Frontal cortex (tissue), 4 donors: ENCODE measurements at places on chromosomes 16 and 17.
A peak's percentile ranks its signal among the peaks of the same experiment; 100 is the strongest.

GRCh38 chr16:31493506-31494125 is 10.7 kb downstream of the SLC5A2 start:
- no peak for DNase-seq

DNA sequence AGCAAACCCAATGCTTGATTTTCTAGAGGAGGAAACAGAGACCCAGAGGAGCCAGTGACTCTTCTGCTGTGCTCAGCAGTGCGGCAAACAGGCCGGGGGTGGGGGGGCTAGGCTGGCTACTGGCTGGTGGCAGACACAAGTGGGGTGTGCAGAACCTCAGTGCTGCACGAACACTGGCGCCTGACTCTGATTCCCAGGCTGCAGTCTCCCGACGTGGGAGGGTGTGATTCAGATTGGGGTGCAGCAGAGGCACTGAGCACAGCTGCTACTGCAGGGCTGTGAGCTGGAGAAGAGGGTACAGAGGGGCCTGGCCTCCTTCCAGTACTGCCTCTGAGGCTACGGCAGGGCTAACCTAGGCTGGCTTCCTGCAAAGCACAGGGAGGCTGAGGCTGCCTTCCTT is 8.1 kb downstream of the RPL19 start:
- DNase-seq = no peak

DNA sequence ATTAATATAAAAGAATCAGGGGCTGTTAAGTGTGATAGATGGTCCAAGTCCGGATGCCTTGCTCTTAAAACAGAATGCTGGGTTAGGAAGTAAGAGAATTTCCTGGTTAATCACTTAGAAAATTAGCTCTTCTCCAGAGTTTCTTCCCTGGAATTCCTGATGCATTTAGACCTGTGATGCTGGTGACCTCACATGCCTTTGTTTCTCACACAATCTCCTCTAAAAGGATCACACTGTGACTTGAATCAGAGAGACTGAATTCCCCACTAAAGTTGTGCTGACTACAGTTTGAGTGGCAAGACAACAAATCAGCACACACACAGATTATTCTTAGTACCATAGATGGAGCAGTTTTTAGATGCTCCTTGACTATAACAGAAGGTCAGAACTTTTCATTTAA is 4.4 kb upstream of the RNF43 start:
- no peak for DNase-seq

DNA sequence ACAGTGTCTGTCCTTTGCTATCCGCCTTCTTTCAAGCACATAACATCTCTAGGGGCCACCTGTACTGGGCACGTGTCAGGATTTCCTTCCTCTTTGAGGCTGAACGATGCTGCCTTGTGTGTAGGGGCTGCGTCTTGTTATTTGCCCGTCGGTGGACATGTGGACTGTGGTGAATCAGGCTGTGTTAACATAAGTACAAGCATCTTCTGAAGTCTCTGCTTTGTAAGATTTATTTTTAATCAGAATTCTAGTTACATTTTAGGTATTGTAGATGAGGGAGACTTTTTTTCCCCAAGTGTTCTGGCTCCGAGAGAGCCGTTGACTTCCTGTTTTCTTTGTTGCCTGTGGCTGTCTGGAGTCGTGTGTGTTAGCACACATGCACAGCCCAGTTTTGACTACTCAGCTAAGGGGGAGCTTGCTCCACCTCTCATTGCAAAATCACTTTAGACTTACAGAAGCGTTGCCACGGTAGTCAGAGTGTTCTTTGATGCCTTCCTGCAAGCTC is 26.1 kb downstream of the SPG7 start:
- DNase-seq = peak; percentile 48

GRCh38 chr16:89045181-89045815 is 48.4 kb upstream of the ACSF3 start:
- no peak for DNase-seq

GRCh38 chr17:81295676-81296381 is 722 bp upstream of the SLC38A10 start:
- DNase-seq = peak; percentile 64

DNA sequence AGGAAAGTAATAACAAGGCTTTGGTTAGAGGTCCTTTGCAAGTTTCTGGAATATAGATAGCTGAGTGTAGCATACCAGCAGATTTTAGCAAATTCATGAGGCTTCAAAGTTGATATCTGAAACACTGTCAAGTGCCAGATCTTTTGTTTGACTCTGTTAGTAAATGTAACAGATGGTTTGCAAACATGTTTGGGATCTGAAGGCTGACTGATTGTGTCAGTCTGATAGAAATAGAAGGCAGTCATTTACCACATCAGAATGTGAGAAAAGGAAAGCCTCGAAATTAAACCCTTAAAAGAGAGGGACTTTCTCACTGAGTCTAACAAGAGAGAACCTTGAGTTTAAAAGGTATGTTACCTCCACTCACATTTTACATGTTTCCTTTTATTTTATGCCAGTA is 371.5 kb downstream of the KIF2B start:
- DNase-seq = no peak

- DNase-seq = no peak
Measured at GRCh38 chr17:19768046-19768782, 20.1 kb upstream of the ALDH3A1 start.

GRCh38 chr16:68423771-68424170 is 24.5 kb downstream of the SMPD3 start:
- DNase-seq = no peak

- no peak for DNase-seq
Measured at GRCh38 chr17:5672141-5672540, 87.8 kb upstream of the NLRP1 start.
